ENCODE measurements at places on chromosomes 2 and 18.

GRCh38 chr2:47403609-47404193 is 745 bp downstream of the MSH2 start:
- no peak for DNase-seq

- DNase-seq, result no peak
Measured at GRCh38 chr2:105431367-105432043, 32.7 kb upstream of the FHL2 start.

DNA sequence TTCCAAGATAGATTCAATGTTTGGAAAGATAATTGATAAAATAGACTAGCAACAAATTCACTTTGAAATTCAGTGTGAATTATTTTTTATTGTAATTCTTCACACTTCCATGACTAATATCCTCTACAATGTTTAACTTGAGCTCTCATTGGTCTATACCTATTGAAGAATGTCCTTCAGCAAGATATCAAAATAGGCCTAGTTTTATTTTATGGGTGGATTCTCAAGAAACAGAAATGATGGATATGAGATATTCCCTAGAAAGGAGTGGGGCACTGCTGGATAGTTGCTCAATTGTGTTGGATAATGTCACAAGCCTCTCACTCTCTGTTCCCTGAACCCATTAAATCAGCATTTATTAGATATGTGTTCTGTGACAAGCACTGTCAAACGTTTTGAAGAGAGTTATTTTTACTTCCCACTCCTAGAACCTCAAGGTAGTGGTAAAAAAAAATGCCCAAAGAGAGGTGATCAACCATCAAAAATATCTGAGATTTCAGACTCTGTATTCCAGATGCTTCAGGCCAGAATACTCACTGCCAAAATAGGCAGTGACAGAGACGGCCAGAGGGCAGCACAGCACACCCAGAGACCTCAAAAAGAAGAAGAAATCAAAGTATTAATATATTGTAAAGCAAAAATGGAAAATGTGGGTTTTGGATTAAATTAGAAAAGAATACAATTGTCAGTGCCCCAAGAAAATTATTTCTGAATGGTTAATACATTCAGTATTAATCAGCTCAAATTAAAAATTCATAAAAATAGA is 87.5 kb downstream of the TRIB2 start:
- no peak for DNase-seq

GRCh38 chr2:131584380-131584779 is 56.7 kb downstream of the CCDC74A start:
- DNase-seq, result no peak

DNA sequence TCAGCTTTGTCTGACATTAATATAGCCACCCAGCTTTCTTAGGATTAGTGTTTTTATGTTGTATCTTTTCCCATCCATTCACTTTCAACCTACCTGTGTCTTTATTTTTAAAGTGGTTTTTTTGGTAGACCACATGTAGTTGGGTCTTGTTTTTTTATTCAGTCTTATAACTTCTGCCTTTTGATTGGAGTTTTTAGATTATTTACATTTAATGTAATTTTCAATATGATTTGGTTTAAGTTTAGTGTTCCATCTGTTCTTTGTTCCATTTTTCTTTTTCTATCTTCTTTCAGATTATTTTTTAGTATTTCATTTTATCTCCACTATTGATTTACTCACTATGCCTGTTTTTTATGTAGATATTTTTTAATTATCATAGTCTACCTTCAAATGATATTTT is 13.1 kb upstream of the MSTN start:
- DNase-seq, result no peak

DNA sequence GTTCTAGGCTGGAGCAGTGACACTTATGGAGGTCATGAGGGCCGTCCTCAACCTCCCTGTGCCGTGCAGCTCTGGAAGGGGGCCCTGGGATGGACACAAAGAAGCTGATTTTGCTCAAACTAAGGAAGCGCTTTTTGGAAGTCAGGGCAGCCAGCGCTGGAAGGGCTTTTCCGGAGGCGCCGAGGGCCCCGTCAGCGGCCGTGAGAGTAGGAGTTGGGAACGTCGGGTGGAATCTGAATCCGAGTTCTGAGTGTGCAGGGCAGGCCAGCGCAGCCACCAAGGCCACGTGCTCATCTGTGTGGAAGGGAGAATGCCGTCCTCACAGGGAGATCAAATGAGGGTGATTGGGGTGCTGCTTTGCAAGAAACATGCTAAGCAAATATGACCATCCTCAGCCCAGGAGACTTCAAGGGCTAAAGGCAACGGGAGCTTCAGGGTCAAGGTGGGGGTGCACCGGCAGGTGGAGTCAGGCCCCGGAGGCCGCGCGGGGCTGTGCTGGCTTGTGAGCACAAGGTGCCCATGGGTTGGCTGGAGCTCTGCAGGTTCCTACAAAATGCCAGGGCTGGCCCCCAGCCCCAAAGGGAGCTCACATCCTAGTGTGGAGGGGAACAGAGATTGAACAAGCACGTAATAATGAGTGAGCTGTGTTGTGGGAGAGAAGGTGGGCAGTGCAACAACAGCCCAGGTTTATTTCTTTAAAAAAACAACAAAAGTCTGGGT is 70.4 kb upstream of the HPCAL1 start:
- no peak for DNase-seq

DNA sequence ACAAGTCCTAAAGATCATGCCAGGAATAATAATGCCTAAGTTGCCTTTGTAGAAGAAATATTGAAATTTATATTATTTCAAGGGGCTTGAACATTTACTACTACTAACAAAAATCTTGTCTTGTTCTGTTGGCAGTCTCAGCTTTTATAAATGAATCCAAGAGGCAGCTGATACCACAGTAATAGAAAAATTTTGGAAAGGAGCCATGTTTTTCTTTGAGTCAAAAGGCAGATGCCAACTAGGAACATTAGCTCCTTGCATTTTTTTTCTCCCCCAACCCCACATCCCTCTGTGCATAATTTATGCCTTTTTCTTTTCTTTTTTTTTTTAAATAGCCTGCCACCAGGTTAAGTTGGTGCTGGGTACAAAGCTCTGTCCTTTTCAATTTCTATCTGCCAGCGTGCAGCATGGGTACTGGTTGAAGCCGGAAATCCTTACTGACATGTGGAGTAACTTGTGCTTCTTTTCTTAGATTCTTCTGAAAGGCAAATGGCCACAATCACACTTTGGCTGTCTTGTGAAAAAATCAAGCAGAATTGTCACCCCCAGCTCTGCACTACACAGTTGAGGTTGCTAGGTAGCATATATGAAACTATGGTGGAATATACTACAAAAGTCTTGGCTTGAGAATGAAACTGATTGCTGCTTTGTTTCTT is 98.8 kb downstream of the RHBDD1 start:
- no peak for DNase-seq

DNA sequence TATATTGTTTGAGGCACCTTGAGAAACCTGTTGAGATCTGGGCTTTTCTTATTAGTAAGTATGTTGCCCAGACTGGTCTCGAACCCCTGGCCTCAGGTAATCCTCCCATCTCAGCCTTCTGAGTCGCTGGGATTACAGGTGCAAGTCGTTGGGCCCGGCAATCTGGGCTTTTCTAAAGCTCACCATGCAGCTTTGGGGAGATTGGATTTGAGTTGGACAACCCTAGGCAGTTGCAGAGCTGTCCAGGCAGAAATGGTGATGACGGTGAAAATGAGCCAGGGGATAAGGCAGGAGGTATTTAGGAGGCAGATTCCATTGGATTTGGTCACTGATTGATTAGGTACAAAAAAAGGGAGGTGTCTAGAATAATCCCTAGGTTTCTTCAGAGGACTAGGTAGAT is 16.2 kb downstream of the NEDD4L start:
- no peak for DNase-seq

DNA sequence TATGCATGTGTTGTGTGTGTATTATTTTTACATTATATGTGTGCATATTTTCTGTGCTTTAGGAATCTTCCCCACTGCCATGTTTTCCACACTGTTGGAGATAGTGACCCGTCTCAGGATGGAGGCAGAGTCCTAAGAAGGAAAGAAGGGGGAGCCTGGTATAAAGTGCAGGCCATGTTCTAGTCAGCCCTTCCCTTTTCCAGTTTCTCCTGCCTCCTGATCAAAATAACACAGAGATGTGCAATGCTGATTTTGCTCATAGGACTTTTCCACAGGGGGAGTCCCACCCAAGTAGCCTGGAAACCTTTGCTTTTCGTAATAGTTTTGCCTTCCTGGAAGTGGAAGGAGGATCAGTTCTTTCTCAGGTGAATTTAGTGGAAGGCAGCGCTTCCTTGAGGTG is 72.8 kb upstream of the FAM237A start:
- no peak for DNase-seq

DNA sequence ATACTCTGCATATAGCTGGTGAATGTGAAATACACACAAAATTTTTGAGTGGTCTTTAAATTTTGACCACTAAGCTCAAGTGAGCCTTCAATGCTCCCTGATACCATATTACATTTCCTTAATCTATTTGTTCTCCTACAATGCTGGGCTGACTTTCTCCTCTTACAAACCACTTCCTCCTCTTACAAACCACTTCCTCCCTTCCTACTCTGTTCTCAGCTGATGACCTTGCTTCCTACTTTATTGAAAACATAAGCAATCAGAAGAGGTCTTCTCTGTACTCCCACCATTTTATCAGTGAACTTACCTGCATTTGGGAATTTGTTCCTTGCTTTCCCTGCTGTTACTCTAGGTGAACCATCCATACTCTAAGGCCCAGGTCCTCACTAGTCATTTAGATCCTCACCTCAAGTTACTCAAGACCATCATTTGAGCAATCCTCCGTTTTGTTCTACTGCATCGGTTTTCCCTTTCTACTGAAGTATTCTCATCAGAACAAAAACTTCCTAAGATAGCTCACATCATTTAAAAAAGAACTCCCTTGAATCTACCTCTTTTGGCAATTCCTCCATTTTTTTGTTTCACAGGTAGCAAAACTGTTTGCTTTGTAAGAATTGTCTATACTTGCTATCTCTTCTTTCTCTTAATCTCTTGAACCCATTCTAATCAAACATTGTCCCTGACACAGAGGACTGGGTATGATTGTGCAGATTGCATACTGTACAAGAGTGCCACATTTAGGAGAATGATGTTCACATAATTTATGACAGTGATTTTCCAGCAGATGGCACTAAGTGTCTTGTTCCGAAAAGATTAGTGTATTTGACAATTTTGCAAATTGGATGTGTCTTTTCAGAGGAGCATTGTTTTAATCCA is 96.5 kb downstream of the EPB41L5 start:
- no peak for DNase-seq

GRCh38 chr2:71481111-71481510 is 27.8 kb downstream of the DYSF start:
- no peak for DNase-seq
